ENCODE measurements at places on chromosomes 2 and 18. TPM values are rescaled to one million over a fixed set of nuclear protein-coding genes. Genes with fewer than 3 reads are reported as not detected.

The SMARCAL1 gene
- total RNA-seq = 19.7 TPM

The PHLPP1 gene
- total RNA-seq = 6.7 TPM

The MARCHF4 gene
- total RNA-seq = 45.6 TPM

The NEURL3 gene
- total RNA-seq = 2.2 TPM

The FOXI3 gene
- not detected for total RNA-seq

The PIK3C3 gene
- total RNA-seq = 21.1 TPM

The YES1 gene
- total RNA-seq = 21.1 TPM

The FN1 gene
- 174 TPM for total RNA-seq

The VWC2L gene
- total RNA-seq = not detected

The BOLL gene
- not detected for total RNA-seq

The SIX3 gene
- 0.58 TPM for total RNA-seq

The HRH4 gene
- total RNA-seq = not detected

The CAPN14 gene
- total RNA-seq = 0.07 TPM

The TANC1 gene
- 8.9 TPM for total RNA-seq

The CPLX4 gene
- total RNA-seq = not detected

The VSNL1 gene
- not detected for total RNA-seq

The FSHR gene
- total RNA-seq = not detected

The CHRND gene
- total RNA-seq = not detected

The LRPPRC gene
- total RNA-seq = 87.6 TPM

The MPPE1 gene
- total RNA-seq = 18.5 TPM

The GTF3C2 gene
- total RNA-seq = 59.7 TPM

The HOXD13 gene
- total RNA-seq = 0.23 TPM

The GPR45 gene
- not detected for total RNA-seq

The IL36G gene
- not detected for total RNA-seq

The ADRA2B gene
- 0.05 TPM for total RNA-seq

The KHK gene
- 10.7 TPM for total RNA-seq

The CD8B2 gene
- total RNA-seq = not detected

The CELF4 gene
- 0.10 TPM for total RNA-seq

The RTKN gene
- 29.6 TPM for total RNA-seq

The KCNG3 gene
- total RNA-seq = 0.74 TPM
